HS-5 (cell line): ENCODE measurements at places on chromosomes 4 and X.

DNA sequence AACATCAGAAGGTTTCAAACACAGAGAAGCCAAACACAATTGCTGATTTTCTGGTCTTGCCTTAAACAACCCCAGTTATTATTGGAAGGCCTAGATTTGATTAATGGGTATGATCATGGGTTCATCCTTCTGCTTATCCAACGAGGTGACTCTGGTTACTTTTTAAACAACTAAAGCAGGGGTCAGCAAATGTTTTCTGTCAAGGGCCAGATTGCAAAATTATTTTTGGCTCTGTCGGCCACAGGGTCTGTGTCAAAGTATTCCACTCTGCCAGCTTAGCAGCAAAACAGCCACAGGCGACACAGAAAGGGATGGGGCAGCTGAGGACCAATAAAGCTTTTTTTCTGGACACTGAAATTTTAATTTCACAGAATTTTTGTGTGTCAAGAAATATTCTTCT lies 249.1 kb upstream of the STS start:
- DNase-seq: no peak

- DNase-seq: no peak
These were observed at the start of gene TASL for GRCh38 chrX:30577362-30577991. Gene TASL (minus strand): TSS chrX:30577766. CDS start chrX:30560355, 17,411 bp downstream.

- DNase-seq: peak; percentile 50
These were observed 430 bp downstream of the HDAC6 start for GRCh38 chrX:48802089-48802904.

GRCh38 chrX:68146054-68146453 lies 287.2 kb downstream of the OPHN1 start:
- DNase-seq: no peak

GRCh38 chr4:145299380-145300076 lies 119.1 kb upstream of the OTUD4 start:
- peak; percentile 68 for DNase-seq

DNA sequence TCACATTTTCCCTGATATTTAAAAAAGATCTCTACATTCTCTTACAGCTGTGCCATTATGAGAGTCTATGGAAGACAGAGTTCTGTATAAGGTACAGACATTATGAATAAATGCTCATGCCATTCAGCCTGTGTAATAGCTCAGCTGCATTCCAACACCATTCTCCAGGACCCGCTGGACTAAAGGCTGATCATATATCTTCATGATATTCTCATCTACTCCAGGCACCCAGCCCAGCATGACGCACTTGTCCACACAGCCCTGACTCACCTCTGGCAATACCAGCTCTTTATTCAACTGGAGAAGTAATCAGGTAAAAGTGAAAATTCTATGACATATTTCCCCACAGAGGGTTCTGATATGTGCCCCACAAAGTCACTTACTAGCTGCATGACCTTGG lies 437.5 kb upstream of the FGF16 start:
- DNase-seq: no peak

- peak; percentile 1 for DNase-seq
These were observed 36.0 kb downstream of the ARHGAP6 start for GRCh38 chrX:11629593-11630211.
